ENCODE measurements at places on chromosomes 13 and 19.

DNA sequence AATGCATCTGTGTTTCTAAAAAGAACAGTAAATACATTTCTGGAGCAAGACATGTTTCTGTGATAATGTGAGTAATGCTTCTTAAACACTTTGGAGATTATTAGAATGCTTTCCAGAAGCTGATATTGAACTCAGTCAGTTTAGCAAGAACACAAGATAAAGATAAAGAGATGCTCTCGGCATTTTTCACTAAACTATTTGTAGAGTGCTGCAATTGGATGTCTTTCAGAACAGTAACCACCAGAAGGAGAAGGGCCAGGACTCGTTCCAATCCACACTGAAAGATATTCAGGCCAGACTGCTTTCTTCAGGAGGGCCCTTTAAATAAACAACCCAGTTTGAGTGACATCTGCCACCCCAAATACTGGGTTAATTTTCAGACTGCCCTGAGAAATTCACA, 456.0 kb downstream of the TBC1D4 start:
- no peak for DNase-seq

GRCh38 chr19:55667958-55668357, 7.1 kb upstream of the EPN1 start:
- no peak for DNase-seq

DNA sequence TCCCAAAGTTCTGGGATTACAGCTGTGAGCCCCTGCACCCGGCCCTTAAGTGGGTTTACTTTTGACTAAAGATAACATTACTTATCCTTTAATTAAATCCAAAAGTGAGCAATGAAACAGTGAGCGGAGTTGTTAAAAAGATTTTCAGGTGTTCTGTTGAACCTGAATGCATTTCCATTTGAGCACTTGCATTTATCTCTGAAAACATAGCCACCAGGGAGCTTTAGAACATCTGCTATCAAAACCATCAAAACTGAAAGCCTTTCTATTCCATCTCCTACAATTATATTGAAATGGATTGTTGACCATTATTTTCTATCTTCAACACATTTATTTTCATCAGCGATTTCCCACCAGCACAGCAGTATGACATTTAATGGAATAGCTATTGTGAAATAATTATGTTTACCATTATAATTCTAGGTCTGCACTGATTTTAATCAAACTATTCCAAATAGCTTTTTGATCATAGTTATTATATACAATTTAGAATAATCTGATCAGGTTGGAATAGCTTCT, 269.0 kb downstream of the FGF14 start:
- no peak for DNase-seq

- DNase-seq = no peak
These were observed 5.8 kb downstream of the CD320 start for GRCh38 chr19:8302357-8302691.

DNA sequence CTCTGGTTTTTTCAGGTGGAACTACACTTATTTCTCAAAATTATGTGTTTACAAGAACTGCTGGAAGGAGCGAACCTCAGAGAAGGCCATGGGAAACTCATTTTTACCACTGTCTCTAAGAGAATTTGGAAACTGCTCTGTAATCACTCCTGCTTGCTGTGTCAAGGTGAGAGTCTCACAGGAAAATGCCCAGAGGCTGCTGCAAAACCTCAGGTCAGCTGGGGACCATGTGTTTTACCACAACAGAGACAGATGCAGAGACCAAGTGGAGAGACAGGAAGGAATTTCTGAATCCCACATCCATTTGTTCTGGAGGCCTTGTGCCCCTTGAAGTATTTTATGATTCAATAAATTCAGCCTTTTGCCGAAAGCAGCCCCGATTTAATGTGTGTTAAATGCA, 743.8 kb upstream of the SLC10A2 start:
- no peak for DNase-seq

DNA sequence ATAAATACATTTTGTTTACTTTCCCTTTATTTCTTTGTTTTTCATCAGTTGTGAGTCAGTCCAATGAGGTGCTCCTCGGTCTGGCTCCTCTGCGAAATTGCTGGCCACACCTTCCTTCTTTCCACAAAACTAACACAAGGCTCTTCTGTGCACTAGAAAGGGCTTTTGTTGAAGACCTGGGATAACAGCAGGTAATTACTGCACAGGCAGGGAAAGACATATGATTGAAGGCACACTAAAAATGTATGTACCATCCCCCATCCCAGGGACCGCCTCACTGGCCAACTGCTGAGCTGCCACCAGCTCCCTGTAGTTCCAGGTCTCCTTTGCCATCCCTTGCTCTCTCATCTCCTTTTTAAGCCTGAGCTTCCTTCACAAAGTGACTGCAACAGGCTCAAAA, 180.5 kb downstream of the EFNB2 start:
- DNase-seq = no peak

- DNase-seq = no peak
These were observed 505 bp upstream of the SHKBP1 start for GRCh38 chr19:40576151-40576584.

DNA sequence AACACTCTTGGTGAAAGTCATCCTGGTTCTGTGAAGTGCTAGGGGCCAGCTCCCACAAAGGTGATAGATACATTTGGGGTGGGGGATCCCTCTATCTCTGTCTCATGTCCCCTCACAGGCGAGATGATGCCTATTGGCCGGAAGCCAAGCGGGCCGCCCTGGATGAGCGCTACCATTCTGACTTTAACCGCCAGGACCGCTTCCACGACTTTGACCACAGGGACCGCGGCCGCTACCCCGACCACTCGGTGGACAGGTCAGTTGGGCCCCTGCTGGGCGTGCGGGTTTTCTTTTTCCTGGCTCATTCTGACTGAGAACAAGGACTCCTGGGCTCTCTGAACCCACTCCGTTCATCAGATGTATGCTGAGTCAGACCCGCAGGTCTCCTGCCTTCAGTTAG, 16.4 kb downstream of the MICOS13 start:
- no peak for DNase-seq

- DNase-seq = no peak
These were observed 500 bp downstream of the SMIM24 start for GRCh38 chr19:3479834-3480215.

GRCh38 chr13:46182491-46182877, 507 bp upstream of the LCP1 start:
- no peak for DNase-seq

GRCh38 chr19:53086949-53087348, 16.3 kb downstream of the ZNF160 start:
- no peak for DNase-seq

Measured in fibroblast of villous mesenchyme (primary cell).